ENCODE measurements at places on chromosomes 3 and 15.

- no peak for DNase-seq
Observed at GRCh38 chr15:49991587-49991986, 127.4 kb downstream of the ATP8B4 start.

- DNase-seq, result no peak
Observed at GRCh38 chr3:24137958-24138875, 193.1 kb downstream of the NR1D2 start.

DNA sequence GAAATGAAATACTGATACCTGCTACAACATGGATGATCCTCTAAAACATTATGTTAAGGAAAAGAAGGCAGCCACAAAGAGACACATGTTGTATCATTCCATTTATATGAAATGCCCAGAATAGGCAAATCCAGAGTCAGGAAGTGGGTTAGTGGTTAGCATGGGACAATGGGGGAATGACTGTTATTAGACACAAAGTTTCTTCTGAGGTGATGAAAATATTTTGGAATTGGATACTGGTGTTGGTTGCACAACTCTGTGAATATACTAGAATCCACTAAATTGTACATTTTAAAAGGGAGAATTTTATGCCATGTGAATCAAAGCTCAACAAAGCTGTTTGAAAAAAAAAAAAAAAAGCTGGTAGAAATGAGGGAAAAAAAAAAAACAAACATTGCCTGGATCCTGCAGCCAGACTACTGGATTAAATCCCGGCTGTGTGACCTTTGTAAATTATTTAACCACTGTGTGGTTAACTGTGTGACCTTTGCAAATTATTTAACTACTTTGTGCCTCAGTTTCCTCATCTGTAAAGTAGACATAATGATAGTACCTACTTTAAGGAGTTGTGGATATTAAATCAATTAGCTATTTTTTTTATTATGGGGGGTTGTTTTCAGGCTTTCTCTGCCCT, 75.6 kb upstream of the PRICKLE2 start:
- no peak for DNase-seq

- DNase-seq, result no peak
Observed at GRCh38 chr15:72307026-72307425, 12.9 kb downstream of the CELF6 start.

DNA sequence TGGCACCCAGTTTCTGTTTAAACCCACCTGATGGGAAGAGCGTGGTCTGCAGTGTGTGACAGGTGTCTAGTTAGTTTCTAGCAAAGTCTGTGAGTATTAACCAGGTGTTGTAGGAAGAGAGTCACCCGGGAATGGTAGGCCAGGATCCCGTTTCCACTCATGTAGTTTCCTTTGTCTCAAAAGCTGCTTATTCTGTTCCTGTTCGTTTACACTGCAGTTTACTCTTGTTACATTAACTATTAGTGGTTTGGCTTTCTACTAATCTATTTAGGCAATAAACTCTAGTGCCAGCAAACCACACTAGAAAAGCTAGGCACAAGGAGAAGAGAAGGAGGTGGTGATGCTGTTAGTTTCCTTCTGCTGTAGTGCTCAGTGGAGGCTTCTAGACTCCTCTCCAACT, 32.7 kb downstream of the WDR76 start:
- DNase-seq, result no peak
